8988T (cell line): ENCODE measurements at places on chromosomes 13 and 19.
A peak's percentile ranks its signal among the peaks of the same experiment; 100 is the strongest.

DNA sequence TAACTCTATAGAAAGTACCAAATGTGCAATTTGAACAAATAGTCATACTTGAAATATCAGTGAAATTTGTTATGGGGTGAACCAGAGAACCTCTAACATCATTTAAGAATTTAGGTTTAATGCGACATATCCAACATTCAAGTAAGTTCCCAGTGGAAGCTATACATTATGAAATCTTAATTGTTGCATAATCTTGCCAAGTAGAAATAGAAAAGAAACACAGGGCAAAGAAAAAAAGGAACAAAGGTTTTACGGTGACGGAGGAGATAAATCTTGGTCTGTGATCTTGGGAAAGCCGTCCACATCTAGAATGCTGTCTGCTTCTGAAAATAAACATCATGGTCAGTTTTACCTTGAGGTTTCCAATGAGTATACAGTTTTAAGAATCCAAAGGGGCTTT, 445.7 kb downstream of the RFC3 start:
- no peak for DNase-seq

DNA sequence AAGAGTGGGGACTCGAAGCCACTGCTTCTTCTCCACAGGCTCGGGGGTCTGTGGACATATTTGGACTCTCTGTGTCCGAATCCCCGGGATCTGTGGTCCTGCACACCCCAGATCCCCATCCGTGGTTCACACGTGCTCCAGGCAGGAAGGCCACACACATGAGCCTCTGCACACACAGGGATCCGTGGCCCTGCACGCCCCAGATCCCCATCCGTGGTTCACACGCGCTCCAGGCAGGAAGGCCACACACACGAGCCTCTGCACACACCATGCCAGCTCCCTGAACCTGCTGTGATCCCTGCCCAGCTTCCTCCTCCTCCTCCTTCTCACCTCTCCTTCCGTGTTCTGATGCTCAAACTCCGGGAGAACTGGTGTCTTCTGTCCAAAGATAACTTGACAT, 3.1 kb downstream of the TEX29 start:
- no peak for DNase-seq

GRCh38 chr13:45047394-45048310, 58.3 kb downstream of the GPALPP1 start:
- DNase-seq = peak; percentile 58

DNA sequence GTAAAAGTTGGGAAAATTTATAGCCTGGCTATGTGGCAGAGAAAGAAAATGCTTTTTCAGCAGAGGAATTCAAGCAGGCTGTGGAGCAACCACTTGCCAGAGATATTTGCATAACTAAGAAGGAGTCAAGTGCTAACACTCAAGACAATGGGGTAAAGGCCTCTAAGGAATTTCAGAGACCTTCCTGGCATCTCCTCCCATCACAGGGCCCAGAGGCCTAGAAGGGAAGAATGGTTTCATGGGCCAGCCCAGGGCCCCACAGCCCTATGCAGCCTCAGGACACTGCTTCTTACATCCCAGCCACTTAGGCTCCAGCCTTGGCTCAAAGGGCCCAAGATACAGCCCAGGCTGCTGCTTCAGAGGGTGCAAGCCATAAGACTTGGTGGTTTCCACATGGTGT, 14.3 kb downstream of the SLC15A1 start:
- no peak for DNase-seq

DNA sequence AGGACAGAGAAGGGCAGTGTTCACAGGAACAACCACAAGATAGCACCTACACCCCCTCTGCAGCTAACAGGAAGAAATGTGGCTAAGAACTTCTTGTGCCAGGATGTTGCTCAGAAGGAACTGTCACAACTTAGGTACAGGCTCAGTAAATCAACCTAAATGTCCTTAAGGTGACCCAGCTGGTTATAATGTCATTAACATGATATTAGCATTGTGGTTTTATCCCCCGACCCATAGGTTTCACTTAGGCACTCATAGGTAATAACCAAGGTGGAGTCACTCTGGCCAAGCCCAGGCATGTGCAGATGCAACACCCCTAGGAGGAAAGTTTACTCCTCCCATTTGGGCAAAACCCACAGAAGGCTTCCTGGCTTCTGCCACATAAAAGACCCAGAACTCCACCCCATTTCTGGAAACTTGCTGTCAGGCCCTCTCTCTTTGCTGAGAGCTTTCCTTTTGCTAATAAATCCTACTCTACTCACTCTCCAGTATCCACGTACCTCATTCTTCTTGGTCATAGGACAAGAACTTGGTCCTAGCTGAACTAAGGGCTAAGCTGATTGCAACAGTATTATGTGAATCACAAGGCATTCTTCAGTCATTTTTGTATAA, 951.3 kb downstream of the SLITRK5 start:
- DNase-seq = no peak

- no peak for DNase-seq
These were observed 68.9 kb upstream of the USP29 start for GRCh38 chr19:57050863-57051262.

DNA sequence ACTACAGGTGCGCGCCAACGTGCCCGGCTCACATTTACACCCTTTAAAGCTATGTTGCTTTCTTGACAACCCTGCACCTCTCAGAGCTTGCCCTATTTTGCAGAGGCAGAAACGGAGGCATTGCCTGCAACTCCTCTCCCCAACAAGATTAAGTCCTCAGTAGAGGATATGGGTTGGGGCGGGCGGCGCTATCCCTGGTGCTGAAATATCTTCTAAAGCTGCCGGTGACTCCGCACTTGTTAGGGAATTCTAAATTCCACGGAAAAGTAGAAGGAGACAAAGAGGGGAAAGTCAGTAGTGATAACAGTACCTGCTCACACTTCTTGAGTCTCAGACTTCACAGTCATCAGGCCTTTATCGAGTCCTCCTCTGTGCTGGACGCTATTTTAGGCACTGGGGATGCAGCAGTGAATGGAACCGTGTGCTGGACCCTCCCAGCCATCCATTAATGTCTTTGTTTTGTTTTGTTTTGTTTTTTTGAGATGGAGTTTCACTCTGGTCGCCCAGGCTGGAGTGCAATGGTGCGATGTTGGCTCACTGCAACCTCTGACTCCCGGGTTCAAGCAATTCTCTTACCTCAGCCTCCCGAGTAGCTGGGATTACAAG, 18.0 kb downstream of the SLC5A5 start:
- no peak for DNase-seq

DNA sequence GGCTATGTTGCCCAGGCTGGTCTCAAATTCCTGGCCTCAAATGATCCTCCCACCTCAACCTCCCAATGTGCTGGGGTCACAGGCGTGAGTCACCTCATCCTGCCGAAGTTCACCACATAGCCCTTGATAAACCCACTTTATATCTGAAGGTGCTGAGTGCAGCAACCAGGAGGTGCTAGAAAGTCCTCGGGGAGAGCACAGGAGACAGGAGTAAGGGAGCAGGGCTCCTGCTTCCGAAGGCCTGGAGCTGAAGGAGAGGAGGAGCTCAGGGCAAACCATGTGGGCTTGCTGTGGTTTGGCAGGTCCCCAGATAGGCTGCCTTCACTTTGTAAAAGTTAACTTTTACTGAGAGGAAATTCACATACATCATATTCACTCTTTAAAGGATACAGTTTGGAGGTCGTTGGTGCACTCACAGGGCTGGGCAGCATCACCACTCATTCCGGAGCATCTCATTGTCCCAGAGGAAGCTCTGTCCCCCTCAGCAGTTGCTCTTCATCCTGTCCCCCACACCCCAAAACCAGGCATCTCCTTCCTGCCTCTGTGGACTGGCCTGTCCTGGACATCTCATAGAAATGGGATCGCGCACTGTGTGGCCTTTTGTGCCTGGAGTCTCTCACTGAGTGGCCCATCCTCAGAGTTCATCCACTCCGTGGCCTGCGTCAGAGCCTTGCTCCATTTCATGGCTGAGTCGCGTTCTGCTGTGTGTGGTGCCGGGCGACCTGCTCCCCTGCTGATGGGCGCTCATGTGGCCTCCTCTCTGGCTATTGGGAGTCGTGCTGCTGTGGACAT, 49.5 kb downstream of the KDM4B start:
- DNase-seq = no peak

DNA sequence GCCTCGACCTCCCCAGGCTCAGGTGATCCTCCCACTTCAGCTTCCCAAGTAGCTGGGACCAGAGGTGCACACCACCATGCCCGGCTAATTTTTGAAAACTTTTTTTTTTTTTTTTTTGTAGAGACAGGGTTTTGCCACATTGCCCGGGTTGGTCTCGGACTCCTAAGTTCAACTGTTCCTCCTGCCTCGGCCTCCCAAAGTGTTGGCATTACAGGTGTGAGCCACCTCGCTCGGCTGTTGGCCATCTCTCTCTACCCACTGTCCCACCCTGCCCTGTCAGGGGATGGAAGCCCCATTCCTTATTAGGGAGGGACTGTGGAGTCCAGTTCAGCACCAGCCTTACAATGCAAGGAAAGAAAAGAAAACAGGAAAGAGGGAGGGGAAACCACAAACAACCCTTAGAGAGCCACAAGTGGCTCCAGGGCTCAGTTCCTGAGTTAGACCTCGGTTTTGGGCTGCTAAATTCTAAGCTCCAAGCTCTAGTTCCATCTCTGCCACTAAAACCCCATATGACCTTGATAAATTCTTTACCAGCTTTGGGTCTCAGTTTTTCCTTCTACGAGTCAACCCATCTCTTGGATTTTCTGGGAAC, 31.7 kb downstream of the ACTL9 start:
- DNase-seq = no peak

DNA sequence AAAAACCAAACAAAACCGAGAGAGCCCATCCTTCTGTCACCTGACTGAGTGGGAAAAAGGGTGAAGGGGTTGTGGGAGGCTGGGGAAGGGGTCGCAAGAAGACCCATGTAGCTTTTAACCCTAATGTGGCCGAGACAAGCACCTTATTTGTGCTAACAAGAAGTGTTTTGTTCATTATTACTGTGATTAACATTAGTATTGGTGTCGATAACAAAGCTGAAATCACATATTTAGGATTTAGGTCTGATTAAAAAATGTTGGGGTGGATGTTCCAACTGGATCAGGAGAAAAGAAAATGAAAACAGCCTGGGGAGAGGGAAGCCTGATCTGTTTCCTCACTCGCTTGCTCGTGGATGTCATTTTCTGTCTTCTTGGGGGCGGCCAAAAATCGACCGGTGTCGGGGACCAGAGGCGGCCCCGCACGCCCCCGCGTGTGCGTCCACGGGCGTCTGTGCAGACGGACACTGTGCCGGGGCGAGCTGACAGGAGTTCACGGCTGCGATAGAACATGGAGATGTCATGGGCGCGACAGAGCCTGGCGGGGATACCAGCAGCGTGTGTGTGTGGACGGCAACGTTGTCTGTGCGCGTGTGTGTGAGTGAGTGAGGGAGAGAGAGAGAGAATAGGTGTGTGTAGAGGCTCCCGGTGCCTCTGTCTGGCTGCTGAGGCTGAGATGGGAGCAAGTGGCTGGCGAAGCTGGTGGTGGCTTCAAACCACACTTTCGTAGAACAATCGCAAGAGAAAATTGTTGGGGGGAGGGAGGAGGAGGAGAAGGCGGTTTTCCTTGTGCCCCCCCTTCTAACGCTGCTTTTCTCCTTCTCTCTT, 29.1 kb downstream of the NFIX start:
- no peak for DNase-seq

- no peak for DNase-seq
These were observed 100.4 kb upstream of the GJB6 start for GRCh38 chr13:20332361-20333096.

DNA sequence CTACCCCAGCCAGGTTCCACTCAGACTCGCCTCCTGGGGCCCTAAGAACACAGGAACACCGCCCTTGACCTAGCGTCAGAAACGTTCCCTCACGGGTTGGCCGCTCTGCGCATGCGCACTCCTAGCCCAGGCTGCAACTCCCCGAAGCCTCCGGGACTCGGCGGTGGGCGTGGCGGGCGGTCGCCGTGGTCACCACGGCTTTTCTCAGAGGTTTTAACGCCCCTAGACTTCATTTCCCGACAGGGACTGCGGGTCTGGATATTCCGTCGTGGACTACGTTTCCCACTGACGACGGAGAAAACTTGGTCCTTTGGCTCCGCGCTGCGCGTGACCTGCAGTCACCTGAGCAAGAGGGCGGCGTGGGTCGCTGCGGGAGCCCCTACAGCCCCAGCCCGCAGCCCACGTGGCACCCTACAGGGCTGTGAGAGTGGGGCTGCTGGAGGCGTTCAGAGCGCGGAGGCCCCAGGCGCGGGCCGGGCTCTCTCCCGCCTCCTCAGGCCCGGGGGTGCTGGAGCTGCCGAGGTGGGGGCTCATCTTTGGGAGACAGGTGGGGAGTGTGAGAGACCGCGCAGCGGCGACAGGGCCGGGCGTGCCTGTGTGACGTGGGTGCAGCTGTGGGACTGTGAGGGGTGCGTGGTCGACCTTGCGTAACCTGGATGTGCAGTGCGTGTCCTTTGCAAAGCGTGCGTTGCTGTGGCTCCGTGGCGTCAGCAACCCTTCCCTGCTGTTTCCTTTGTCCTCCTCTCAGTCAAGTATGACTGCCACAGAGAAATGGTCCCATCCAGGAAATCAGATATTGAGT, 38.0 kb upstream of the ZNF573 start:
- no peak for DNase-seq

DNA sequence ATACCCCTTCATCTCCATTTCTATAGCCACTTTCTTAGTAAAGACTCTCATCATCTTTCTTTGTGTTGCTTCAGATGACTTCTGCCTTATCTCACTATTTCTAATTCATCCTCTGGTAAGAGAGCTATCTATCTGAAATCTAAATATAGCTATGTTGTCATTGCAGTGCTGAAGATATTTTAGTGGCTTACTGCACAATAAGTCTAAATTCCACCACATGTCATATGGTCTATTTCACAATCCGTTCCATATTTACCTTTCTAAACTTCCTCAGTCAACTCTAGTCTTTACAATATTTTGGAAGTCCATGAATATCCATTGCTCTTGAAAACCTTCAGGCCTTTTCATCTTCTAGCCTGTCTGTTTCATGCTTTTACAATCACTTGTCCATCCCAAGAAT, 465.1 kb upstream of the SLC10A2 start:
- DNase-seq = no peak

DNA sequence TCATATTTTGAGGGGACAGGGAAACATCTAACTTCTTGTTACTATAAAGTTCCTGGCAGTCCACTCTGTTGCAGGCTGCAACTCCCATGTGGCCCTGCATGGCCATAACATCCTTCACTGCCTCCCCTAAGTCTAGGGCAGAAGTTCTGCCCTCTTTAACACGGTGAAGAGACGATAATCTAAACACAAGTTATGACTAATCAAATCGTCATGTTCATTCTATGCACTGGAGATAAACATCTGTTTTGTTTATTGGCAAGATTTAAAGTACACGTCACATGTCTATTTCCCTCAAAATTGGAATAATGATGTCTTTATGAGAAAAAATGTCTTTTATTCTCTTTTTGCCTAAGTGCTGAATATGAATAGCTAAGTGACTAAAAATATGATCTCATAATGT, 1629.4 kb downstream of the PCDH9 start:
- DNase-seq = no peak

- DNase-seq = no peak
These were observed 105.4 kb downstream of the ATP11A start for GRCh38 chr13:112795277-112795676.

GRCh38 chr19:35261356-35262100, 7.2 kb upstream of the USF2 start:
- no peak for DNase-seq

- DNase-seq = no peak
These were observed 33.9 kb upstream of the CEACAM21 start for GRCh38 chr19:41541990-41542584.
